ENCODE measurements at places on chromosomes 5 and 9.

DNA sequence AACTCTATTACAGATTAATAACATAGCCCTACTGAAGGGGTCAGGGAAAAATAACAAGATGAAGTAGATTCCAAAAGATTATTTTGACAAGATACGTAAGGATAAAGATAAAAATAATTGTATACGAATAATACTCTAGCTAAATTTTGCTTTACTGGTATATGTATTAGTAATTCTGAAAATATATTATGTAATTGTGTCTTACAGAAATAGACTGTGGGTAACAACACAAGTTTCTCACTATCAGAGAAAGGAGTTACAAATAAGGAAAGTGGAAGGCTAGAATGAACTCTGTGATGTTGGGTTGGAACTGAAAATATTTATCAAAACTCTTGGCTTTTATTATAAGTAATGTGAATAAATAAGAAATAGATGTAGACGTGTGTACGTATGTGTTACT, 26.6 kb upstream of the TUSC1 start:
- DNase-seq, result no peak

DNA sequence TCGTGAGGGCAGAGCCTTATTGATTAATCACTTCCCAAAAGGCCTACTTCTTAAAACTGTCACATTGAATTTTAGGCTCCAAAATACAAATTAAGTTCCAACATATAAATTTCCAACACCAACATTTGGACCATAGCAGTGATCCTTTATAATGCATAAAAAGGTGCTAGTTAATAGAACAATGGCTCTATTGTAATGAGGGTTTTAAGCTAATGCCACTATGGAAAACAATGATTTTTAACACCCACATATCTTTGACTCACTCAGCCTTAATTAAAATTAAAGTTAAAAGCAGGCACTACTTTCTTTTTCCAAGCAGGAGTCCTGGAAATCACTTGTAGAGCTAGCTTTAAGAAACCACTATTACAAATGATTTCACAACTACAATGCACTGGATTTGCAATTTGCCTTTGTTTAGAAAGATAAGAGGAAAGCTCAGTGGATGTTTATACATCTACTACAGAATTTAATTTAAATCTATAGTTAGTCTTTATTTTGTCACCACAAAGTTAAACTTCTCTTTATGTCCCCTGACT, 41.8 kb downstream of the DPYSL3 start:
- no peak for DNase-seq

DNA sequence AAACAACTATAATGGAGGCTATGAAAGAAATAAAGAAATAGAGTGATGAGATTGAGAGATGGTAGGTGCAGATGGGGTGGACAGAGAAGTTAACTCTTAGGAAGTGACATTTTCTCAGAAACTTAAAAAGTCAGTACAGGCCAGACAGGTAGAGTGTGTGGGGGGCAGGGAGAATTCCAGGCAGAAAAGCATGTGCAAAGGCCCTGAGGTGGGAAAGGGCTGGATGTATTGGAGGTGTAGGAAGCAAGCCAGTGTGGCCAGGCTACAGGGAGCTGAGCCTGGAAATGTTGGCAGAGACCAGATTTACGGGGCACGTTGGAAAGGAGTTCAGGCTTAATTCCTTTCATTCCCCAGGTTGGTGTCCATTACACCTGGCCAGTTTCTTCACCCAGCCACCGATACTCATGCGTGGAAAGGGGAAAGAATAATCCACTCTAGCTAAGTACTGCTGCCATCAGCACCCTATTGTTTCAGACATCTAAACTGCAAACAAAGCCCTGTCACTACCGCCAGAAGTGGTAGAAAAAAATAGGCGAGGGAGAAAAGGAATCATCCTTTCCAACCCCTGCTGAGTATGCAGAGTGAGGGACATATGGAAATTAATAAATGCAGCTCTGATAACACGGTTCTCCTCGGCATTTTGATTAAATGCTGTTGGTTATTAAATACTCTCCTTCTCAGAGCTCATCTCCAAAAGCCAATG, 116.8 kb upstream of the GPR151 start:
- no peak for DNase-seq

DNA sequence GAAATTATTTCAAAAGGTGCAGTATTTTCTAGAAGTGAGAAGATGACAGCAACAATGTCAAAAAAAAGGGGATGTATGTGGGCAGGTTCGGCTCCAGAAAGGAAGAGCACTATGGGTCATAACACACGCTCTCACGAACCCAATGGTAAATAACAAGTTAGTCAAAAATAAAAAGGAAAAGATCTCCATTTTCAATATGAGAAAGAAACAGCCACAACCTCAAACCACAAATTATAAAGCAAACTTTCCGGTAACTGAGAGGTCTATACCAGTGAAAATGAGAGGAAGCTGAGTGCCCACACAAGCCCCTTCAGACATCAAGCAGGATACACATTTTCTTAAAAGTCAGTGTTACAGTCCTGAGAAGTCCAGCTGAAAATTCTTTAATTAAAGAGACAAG, 398.5 kb upstream of the RPS23 start:
- DNase-seq, result no peak
